ENCODE measurements at places on chromosomes 2 and 18.

- no peak for DNase-seq
These were observed 1.8 kb downstream of the PKP4 start for GRCh38 chr2:158458617-158458920.

GRCh38 chr2:178452870-178453269 is 1.7 kb downstream of the PJVK start:
- no peak for DNase-seq

- no peak for DNase-seq
These were observed 49.7 kb downstream of the CTAGE1 start for GRCh38 chr18:22368021-22368420.

- no peak for DNase-seq
These were observed 14.1 kb upstream of the PMAIP1 start for GRCh38 chr18:59885579-59886163.

GRCh38 chr2:96113367-96113677 is 3.0 kb downstream of the ADRA2B start:
- DNase-seq, result no peak

DNA sequence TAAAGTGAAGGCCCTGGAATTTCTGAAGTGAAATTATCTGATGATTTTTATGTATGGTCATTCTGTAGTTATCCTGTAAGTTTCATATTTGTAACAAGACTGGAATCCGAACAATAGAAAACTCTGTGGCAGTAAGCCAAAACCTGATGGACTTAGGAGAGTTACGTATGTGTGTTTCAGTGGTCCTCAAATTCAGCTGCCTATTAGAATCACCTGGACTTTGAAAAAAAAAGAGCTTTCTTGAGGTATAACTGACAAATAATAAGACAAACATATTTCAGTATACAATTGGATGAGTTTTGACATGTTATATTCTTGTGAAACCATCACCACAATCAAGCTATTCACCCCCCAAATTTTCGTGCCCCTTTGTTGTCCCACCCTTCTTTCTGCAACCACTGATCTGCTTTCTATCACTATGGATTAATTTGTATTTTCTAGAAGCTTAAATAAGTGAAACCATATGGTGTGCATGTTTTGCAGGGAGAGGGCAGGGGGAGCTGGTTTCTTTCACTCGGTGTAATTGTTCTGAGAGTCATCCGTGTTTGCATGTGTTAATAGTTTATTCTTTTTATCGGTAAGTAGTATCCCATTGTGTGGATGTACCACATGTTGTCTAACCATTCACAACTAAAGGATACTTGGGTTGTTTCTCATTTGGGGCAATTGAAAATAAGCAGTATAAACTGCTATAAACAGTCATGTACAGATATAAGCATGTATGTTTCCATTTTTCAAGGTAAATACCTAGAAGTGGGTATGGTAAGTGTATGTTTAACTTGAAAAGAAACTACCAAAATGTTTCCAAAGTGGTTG is 50.2 kb upstream of the EML4 start:
- DNase-seq, result no peak

DNA sequence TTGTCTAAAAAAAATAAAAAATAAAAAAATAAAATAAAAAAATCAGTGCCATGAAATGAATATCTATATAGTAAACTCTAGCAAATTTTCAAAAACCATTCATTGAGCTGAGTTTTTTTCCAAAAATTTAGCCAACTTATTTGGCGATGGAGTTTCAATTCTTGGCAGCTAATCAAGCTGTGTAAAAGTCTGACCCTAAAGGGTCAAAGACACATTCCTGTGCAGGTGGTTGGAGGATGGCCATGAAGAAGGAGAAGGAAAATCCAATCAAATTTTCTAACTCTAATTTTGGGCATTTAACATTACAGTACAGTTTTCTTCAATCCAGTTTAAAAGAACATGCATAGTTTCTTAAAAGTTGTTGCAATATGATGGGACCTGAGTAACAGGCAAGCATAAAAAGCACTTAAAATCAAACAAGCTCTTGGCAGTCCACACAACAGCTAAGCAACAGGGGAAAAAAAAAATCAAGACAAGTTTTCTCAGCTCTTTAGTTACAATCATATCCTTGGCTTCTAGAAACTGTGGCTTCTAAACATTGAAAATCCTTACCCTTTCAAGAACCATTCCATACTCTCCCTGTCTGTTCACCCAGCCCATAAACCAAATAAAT is 54.5 kb downstream of the ACVR1 start:
- DNase-seq, result no peak

GRCh38 chr2:205024822-205025518 is 479.7 kb downstream of the PARD3B start:
- DNase-seq, result no peak
